ENCODE measurements at places on chromosomes 11 and 22. TPM values are rescaled to one million over a fixed set of nuclear protein-coding genes. Genes with fewer than 3 reads are reported as not detected.

DNA sequence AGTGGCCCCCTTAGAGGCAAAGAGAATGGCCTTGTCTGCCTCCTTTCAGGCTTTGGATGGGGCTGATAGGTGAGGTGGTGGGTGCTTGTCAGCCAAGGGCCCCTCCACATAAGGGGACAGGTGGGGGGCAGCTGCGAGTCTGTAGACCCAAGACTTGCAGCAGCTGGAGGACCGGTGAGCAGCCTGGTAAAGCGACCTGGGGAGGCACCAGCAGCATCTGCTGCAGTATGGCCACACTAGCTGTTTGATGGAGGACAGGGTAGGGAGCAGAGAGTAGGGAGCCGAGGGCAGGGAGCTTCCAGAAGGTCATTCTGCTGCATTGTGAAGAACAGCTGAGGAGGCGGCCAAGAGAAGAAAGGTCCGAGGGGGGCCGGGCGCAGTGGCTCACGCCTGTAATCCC, 16.8 kb upstream of the MRTFA start:
- no peak for DNase-seq

GRCh38 chr11:94417386-94417987, 16.3 kb upstream of the GPR83 start:
- peak; percentile 12 for DNase-seq

Gene ADAMTS15
- 0.06 TPM for total RNA-seq

Gene RIMBP3C
- 0.81 TPM for total RNA-seq

- peak; percentile 0 for DNase-seq
These were observed 634 bp downstream of the TIMM8B start for GRCh38 chr11:112085822-112086421.

DNA sequence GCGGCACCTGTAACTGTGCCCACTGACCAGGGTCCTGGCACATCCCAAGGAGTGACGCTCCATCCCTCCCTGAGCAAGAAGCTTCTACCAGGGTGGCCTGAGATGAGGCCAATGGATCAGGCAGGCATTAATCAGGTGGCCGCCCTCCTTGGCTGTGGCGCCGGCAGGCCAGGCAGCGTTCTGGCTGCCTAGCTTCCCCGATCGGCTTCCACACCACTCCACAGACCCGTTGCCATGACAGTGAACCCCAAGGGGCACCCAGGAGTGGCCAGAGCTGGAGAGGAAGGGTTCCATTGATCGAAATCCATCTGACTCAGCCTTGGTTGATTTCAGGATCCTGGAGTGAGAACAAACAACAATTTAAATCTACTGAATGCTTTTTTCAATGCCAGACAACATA, 20.5 kb downstream of the LRRC55 start:
- no peak for DNase-seq

Gene GLB1L2
- 8.9 TPM for total RNA-seq

Gene NOX4
- total RNA-seq = not detected

DNA sequence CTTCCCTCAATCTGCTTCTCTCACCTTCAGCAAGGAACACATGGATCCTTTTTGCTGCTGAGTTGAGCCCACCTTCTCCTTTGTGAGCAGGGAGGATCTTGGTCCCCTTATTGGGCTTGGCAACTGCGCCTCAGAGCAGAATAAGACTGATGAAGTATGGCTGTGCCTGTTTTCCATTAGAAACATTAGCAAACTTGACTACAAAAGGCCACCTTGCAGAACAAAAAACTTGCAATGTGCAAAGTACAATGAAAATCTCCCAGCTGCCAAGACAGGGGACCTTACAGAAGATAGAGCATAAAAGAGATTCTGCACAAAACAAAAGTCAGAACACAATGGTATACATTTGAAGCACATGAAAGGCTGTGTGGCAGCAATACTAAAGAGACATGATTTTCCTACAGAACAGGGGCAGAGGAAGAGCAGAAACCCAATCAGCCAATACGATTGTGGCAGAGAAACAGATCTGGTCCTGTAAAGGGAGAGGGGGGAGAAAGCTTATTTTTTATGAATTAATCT, 173.5 kb upstream of the SNX19 start:
- DNase-seq = no peak

Gene TMPRSS6
- total RNA-seq = not detected

Gene ACTN3
- total RNA-seq = not detected

DNA sequence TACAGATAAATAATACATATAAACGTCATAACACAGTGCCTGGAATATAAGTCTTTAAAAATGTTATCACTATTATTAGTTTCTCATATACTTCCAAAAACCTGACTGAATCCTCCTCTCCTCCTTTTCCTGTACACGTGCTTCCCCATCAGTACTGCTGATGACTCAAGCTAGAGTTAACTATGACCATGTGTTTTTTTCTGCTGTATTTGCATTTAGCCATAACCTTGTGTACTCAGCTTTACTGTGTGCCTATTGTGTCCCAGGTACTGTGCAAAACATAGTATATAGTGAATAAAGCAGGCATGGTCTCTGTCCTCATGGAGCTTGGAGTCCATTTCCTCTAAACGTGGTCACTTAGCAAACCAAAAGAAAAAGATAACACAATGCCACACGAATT, 56.5 kb upstream of the ARHGAP32 start:
- no peak for DNase-seq

DNA sequence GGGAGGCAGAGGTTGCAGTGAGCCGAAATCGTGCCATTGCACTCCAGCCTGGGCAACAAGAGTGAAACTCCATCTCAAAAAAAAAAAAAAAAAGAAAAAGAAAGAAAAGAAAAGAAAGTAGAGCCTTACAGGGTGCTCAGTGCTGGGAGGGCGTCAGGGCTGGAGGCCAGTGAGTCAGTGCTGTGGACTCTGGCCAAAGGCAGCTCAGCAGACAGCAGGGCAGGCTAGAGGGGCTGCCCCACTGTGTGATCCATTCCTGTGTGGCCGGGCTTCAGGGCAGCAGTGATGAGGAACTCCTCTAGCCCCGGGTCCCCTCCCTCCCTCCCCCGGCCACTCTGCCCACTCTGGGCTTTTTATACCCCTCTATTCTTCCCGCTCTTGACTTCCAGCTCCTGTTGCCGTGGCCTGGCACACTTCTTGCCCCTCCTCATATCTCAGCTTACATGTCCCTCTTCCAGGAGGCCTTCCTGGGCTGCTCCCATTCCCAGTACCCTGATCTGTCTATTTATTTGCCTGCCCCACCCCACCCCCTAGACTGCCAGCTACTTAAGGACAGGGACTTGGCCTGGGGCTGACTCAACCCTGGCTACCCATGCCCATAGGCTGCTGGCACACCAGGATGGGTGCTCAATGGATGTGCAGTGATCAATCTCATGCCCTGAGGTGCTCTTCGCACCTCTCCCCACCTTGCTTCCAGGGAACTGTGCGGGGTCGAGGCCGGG, 10.1 kb downstream of the SYT12 start:
- DNase-seq = no peak

DNA sequence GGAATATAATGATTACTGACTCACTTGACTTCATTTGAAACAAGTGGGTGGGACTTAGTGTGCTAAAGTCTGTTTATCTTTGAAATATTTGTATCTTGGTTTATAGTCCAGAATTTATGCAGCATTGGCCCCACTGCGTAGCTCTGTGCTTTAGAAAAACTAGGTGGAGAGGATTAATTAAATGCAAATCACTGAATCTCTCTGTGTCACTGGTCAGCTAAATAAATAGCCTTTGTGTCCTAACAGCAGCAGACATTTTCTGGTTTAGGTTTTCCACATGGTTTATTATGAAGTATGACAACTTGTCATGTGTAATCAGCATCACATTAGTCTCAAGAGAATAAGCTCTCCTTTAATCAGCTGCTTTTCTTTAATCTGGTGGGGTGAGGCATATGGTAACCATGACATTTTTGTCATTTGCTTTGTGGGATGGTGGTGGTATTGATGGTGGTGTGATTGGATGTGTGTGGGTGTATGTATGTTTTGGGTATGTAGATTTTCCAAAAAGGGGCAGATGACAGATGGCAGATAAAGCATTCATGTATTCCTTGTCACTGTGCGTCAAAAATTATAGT, 33.9 kb downstream of the BCL2L13 start:
- no peak for DNase-seq

GRCh38 chr11:96001037-96001436, 77.1 kb upstream of the MTMR2 start:
- no peak for DNase-seq

DNA sequence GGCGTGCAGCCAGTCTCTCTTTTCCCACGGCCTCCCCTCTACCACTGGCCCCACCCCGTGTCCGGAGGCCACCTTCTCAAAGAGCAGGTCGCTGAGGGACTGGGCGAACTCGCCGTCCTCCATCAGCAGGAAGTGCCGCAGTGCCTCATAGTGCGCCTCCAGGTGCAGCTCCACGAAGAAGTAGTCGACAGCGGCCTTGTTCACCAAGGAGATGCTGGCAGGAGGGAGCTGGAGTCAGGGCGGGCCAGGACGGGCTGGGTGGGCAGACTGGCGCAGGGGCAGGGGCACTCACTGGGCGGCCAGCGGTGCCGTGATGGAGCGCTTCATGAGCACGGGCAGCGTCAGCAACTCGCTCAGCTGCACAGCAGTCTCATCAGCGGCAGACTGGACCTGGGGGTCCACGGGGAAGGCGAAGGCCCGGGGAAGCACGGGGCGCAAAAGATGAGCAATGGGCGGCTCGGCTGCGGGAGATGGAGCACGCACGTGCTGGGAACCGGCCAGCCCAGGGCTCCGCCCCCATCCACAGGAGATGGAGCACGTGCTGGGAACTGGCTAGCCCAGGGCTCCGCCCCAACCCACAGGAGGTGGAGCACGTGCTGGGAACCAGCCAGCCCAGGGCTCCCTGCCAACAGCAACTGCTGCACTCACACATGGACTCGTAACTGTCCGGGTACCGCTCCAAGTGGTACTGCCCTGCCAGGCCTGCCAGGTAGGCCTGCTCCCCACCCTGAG, 18.4 kb downstream of the SELENOO start:
- DNase-seq = no peak

GRCh38 chr22:49297871-49298721, 529.6 kb downstream of the BRD1 start:
- no peak for DNase-seq

GRCh38 chr11:67002921-67003411, 20.0 kb upstream of the SYT12 start:
- DNase-seq = no peak

- DNase-seq = no peak
These were observed 34.3 kb upstream of the MICAL2 start for GRCh38 chr11:12075822-12076821.

DNA sequence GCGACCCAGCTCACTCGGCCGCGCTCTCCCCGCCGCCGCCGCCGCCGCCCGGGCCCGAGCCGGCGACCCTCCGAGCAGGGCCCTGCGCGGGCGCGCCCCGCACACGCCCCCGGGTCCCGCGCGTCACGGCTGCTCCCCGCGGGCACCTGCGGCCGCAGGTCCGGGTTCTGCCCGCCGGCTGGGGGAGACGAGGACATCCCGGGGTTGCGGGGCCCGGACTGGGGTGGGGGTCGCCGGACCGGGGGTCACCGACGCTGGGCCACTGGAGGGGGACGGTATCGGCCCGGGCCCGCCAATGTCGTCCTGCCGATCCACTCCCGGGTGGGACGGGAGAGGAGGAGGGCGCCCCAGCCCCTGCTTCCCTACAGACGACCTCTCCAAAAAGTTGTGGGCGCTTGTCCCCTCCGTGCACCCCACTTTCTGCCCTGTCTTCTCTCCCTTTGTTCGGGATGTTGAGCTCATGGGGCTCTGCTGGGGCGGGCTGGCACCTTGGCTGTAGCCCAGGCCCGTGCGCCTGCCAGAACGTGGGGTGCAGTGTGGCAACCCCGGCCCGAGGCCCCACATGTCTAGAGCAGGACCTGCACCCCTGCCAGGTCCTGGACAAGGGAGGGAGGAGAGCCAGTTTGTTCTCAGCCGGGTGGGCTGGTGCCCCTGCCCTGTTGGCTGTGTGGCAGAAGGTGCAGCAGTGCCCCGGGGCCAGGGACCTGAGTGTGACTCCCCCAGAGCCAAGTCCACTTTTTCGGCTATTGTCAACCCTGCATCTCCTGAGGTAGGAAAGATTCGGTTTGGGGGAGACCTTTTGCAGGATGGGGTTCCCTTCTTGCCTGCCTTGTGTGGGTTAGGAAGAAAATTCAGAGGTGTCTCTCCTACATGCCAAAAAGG, 40.2 kb upstream of the CELSR1 start:
- DNase-seq = no peak

Gene TANGO2
- 15.2 TPM for total RNA-seq

Gene KRTAP5-8
- not detected for total RNA-seq

Gene MS4A15
- not detected for total RNA-seq

DNA sequence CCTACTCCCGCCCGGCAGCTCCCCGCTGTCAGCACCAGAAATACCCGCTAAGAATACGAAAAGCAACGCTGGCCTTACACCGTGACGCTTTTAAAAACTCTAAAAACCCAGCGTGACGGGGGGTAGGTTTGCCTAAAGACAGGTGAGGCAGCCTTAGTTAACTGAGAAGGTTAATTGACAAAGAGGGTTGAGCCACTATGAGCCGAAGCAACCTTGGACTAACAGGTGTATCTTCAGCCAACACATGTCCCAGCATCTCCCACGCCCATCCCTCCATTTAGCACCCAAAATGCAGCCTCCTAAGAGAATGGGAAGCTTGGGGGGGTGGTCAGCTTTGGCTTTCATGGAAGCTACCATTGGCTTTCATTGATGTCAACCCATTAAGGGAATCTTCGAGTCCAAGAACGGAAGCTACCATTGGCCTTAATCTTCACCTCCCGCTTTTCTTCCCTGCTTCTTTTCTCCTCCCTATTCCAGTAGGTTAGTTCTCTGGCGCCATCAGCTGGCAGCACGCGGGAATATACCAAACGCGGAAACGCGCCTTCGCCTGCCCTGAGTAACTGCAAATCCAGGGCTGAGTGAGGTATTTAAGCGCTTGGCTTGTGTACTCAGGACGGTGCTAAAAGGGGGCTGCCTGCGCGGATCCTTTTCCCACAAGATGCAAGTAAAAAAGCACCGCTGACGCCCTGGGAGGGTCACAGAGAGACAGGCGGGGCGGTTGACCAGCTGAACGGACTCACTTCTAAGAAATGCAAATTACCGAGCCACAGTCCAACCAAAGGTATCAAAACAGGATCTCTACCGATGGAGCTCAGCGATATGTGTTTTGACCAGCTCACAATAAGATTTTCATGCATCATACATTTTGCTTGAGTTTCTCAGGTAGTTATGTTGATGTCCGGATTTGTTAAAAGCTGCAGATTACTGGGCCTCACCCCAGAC, 38.5 kb upstream of the GLYATL1 start:
- DNase-seq = peak; percentile 49

DNA sequence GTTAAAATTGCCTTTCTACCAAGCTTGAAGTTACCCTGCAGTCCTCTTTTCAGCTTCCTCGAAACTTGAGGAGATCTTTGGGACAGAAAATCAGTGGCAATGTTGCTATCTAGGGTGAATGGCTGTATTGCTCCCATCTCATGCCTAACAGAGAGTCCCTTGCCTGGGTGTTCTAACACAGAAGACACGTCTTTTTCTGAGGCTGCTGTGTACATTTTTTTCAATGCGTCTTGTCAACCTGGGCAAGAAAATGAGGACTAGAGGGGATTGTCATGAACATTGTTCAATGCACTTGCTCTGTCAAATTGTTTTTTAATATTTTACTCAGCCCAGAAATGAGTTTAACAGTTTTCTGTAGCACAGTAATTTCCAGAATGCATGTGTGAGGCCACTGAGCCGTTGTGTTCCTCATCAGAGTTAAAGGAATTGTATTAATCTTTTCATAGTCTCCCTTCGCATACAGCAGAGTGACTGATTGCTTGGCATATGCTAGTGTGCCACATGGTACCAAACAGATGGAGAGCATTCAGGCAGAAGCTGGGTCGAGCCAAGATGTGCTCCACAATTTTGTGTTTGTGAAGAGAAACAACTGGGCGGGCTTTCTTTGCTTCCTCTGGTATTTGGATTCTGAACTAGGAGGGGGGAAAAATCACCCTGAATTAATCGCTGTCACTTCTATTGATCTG, 86.0 kb downstream of the CASP12 start:
- no peak for DNase-seq

Gene SIK2
- 6.1 TPM for total RNA-seq

Gene L3MBTL2
- 16.9 TPM for total RNA-seq

- DNase-seq = no peak
These were observed 55.8 kb downstream of the CD6 start for GRCh38 chr11:61027141-61027840.
